Activated B cell treated with CpG ODN at 0.5 μM for 24 hours (primary cell): ENCODE measurements at places on chromosomes 3 and 15.
A peak's percentile ranks its signal among the peaks of the same experiment; 100 is the strongest.

- DNase-seq, result peak; percentile 46
These were observed 93.9 kb upstream of the CCDC80 start for GRCh38 chr3:112734736-112735350.

- DNase-seq, result no peak
These were observed 34.3 kb downstream of the ZMAT3 start for GRCh38 chr3:179037351-179037750.

DNA sequence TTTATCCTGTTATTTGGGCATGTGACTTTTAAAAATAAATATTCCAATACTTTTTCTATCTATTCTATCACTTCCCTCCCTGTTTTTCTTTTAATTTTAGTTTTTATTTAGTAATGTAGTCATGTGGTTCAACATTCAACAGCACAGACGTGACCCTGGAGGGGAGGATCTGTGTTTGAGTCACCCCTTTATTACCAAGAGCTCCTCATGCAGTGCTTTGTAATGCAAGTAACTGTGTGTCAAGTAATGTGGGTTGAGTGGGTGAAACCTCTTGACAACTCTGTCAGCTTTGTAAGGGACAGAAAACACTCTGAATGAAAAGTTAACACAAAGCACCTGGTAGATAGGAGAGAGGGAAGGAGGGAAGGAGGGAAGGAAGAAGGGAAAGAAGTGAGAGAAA lies 89.7 kb upstream of the FGF12 start:
- DNase-seq, result no peak

DNA sequence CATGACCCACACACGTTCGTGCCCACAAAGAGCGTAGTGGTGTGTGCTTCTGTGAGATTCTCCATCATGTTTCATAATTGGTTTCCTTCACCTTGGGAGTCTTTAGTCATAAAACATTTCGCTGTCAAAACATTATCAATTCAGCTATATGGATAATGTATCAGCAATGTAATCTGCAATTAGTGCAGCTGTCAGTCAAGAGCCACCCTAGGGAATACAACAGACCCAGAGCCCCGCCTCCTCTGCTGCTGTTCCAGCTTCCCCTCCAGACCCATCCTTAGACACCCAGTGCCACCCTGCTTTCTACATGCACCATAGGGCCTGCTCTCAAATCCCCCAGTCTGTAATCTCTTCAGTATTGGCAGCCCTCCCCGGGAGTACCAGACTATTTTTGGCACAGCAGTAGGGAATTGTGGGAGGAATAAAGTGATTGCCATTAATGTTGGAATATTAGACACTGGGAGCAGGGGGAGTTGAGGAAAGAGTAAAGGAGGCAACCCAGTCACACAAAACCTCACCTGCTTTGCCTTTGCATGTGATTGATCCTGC lies 31.5 kb upstream of the C3orf80 start:
- DNase-seq, result no peak

DNA sequence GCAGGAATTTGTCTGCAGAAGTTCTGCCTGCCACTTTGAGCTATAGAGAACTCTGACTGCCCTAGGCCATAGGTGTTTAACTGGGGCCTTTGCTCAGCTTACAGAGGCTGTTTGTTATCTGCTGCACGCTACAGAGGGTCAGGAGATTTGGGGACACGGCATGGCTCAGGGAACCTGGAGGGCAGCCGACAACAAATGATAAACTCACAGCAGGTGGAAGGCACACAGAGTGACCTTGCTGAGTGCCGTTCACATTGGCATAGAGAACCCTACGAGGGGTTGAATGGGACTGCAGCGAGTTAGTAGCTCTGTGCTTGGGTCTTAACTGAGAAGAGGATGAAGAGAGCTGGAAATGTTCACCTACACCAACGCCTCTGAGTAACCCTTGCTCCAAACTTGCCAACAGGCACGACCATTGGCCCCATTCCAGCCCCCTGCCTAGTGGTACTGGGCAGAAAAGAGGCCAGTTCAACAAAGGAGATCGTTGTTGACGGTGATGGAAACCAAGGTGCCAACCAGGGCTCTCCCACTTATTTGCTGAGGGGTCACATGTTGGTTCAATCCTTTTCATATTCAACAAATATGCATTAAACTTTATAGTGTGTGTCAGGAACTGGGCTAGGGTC lies 301.1 kb downstream of the NTRK3 start:
- no peak for DNase-seq

GRCh38 chr3:128929364-128929763 lies 49.9 kb downstream of the ACAD9 start:
- no peak for DNase-seq

- no peak for DNase-seq
These were observed 17.5 kb downstream of the CCR8 start for GRCh38 chr3:39346785-39347585.

- no peak for DNase-seq
These were observed 178.5 kb upstream of the ZBTB20 start for GRCh38 chr3:115325539-115325938.

DNA sequence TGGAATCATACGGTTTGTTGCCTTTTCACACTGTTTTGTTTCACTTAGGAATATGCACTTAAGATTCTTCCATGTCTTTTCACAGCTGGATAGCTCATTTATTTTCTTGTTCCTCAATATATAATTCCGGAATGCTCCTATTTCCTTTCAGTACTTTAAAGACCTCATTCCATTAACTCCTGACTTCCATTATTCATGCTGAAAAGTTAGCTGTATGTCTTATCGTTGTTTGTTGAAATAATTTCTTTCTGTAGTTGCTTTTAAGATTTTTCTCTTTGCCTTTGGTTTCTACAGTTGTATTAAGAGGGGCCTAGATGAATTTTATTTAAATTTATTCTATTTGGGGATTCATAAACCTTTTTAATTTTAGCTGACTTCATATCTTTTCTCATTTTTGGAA lies 122.2 kb downstream of the ANXA2 start:
- DNase-seq, result no peak

DNA sequence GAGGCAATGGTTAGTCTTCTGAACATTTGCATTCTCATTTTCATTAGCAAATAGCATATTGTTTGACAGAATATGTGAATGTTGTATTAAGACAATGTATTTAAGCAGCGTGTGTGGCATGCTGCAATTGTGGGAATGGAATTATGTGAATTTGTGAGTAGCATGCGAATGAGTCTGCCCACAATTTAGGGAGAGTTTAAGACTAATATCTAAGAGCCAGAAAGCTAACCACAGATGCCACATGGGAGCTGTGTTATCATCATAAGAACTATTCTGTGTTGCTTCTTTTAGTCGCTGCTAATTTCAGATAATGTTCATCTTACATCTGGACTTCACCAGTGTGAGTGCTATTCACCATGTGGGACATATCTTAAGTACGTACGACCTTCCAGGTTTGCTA lies 494.5 kb downstream of the RBMS3 start:
- no peak for DNase-seq

DNA sequence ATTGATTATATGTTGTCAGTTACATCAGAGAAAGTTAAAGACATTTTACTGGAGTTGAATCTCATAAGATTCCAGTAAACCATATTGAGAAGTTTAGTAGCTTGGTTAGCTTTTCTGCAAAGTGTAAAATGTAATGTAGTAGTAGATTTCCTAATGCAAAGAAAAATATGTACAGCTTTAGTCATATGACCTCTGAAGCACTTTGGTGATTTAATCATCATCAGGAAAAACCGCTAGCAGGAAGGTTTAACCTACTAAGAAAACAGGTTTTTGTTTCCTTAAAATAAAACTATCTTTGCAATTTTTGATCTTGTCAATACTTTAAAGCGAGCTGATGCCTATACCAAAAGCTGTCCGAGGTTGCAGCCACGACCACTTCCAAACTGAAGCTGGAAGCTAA lies 364.6 kb upstream of the ZNF385D start:
- DNase-seq, result no peak

GRCh38 chr15:62895139-62895866 lies 147.2 kb upstream of the TPM1 start:
- DNase-seq, result no peak

DNA sequence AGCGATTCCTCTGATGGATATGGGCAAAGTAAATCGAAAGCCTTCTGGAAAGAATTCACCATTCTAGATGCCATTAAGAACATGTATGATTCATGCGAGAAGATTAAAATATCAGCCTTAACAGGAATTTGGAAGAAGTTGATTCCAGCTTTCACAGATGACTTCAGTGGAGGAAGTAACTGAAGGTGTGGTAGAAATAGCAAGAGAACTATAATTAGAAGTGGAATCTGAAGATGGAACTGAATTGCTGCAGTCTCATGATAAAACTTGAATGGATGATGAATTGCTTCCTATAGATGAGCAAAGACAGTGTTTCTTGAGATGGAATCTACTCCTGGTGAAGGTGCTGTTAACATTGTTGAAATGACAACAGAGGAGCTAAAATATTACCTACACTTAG lies 30.1 kb upstream of the TBC1D23 start:
- no peak for DNase-seq

DNA sequence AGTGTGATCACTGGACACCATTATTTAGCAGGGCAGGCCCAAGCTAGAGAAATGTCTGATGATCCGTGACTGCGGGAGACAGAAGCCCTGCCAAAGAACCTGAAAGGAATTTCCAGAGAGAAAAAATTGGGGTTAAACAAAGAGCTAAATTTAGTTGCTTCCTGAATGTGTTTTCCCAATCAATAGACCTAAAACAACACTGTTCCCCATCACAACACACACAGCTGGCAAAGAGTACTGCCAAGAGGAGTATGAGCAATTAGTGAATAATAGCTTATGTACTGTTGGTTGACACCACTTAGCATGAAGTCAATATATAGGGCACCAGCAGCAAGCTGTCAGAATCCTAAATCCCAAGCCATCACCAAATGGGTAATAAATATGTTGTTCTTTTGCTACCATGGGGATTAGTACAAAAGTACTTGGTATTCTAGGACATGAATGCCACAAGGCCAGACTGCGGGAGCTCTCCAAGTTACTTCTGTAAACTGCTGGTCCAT lies 35.7 kb downstream of the CLK3 start:
- DNase-seq, result no peak

DNA sequence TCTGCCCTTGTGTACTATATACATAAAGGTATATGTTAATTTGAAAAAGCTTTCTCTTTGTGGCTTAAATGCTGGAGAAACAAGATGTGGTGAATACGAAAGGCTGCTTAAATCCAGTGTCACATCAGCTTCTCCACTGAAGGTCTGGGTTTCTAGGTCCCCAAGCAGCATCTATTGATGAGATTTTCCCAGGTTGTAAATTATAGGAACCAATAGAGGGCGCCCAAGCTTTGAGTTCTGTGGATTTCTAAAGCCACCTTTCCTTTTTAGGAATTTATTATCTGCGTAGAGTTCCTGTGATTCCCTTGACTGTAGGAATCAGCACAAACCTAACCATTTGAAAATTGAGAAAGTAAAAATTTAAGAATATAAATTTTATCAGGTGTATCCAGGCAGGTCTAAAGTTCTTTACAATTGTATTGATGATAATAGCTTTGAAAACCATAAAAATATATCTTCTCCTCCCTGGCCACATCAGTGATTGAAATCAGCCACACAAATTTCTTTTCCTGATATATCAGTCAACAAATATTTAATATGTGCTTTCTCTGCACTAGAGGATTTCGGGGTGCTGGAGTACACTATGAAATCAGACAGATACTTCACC lies 88.3 kb upstream of the ADAMTSL3 start:
- no peak for DNase-seq

- DNase-seq, result no peak
These were observed 29.7 kb downstream of the CACNA2D2 start for GRCh38 chr3:50473768-50474167.

DNA sequence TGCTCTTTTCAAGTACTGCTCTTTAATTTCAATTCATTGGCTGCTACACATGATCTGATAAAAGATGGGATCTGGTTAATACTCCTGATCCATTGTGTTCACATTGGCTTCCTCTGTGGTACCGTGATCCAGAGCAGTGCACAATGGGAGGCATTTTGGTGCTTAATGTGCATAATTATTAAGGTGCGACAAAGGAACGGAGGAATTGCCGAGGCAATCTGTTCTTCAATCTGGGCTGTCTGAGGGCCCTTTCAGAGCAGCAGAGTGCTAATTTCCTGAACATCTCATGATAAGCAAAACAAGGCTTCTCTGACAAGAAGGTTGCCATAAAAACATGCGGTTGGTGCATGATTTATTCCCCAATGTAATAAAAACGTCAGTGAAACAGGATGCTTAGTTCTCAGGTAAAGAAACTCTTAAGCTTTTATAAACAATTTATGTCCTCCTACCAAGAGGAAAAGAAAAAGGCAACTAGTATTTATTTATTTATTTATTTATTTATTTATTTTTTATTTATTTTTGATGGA lies 64.0 kb upstream of the EPHA3 start:
- no peak for DNase-seq

- DNase-seq, result no peak
These were observed 72.2 kb downstream of the ADCY5 start for GRCh38 chr3:123376451-123377242.

DNA sequence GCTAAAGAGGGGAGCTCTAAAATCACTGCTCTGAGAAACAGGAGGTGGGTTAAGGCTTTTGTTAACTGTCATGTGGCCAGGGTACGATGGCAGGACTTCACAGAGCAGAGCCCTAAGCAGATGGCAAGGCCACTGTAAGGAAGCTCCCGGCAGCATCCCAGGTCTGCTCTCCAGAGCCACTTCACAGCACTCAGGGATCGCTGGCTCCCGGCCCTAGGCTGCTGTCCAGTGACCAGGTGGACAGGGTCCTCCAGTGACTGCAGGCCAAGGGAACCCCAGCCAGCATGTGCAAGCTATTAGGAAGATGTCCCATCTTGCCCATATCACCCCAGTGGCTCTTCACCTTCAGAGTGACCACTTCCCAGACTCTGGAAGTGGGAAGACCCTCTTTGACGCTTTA lies 10.4 kb downstream of the TMEM41A start:
- no peak for DNase-seq

GRCh38 chr15:40858706-40859105 lies 14.9 kb downstream of the SPINT1 start:
- DNase-seq, result no peak

DNA sequence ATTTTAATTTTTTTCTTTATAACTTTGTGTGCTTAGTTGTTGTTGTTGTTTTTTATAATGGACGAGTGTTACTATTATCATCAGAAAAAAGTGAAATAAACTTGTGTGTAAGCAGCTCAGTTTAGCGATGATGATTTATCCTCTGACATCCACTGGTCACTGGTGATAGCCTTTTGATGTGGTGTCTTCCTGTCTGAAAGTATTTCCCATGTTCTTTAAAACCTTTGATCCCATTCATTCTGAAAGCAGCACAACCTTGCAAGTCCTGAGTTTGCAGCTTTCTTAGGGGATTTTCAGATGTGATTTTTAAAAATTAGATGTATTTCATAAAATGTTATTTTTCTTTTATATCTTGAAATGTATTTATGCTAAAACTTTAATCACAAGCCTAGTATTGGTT lies 85.9 kb upstream of the ZPLD1 start:
- no peak for DNase-seq

DNA sequence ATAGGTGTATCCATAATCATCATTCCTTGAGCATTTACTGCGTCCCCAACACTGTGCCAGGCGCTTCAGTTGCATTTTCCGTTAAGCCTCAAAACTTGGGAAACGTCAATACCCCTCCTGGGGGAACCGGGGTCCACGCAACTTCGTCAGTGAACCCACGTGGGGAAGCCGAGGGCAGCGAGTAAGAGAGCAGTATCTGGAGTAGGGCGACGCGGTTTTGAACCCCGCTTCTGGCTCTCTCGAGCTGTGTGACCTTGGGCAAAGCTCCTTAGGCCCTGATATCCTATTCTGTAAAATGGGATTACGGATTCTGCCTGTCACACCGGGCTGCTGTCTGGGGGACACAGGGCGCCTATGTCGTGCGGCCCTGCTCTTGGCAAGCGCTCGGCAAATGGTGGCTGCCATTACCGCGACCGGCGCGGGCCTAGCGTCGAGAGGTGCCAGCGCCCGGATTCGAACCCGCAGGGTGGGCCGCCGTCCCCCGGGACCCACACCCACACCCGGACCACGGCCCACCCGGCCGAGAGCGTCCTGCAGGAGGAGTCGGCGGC lies 590 bp downstream of the POLG start:
- DNase-seq, result no peak
